ENCODE measurements at places on chromosomes 1 and 21. TPM values are rescaled to one million over a fixed set of nuclear protein-coding genes. Genes with fewer than 3 reads are reported as not detected.

- no peak for DNase-seq
Measured at GRCh38 chr1:116777831-116778830, 23.9 kb downstream of the CD2 start.

- no peak for DNase-seq
Measured at GRCh38 chr1:154553056-154554030, 5.1 kb downstream of the UBE2Q1 start.

GRCh38 chr1:49356594-49356993 is 579.9 kb upstream of the BEND5 start:
- no peak for DNase-seq

GRCh38 chr1:243791586-243792267 is 58.3 kb downstream of the AKT3 start:
- DNase-seq, result peak; percentile 52

DNA sequence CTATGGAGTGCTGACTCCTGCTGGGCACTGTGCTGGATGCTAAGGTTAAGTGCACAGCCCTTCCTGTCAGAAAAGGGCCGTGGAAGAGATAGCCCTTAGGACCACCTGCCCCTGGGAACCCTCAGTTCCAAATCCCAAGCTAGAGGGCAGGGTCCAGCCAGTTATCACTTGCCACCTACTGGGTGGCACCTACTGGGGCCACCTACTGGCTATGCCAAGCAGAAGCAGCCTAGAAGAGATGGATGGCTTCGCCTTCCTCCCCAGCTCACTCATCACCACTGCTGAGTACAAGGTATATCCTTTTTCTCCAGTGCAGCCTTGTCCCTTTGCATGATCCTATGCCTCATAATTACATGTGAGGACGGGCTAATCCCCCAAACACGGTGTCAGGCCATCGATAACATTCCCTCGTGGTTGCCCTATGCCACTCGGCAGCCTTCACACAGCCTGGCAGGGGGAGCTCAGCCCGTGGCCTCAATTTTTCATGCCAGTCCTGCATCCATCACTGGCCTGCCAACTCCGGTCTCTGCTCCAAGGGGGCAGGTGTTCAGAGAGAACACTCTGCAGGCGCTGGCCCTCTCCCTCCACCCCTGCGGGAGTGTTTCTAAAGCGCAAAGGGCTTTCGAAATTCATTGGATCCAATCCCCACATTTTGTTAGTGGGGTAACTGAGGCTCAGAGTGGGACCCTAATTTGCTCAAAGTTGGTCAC is 49.0 kb downstream of the SYT2 start:
- peak; percentile 97 for DNase-seq

DNA sequence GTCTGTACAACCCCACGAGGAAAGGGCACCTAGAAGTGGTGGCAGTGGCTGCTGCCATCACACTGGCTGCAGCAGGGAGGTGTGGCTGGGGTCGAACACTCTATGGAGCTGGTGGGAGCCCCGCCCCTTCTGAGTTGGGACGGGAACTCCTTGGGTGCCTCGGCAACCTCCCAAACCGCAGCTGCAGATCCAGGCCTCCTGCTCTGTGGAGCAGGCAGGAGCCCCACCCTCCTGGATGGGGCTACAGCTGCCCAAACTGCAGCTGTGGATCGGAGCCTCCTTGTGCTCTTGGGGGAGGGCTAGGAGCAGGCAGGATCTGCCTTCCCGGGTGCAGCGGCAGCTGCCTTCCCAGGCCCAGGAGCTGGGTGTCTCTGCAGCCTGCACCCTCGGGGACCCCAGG is 38.9 kb upstream of the TARDBP start:
- DNase-seq, result no peak

DNA sequence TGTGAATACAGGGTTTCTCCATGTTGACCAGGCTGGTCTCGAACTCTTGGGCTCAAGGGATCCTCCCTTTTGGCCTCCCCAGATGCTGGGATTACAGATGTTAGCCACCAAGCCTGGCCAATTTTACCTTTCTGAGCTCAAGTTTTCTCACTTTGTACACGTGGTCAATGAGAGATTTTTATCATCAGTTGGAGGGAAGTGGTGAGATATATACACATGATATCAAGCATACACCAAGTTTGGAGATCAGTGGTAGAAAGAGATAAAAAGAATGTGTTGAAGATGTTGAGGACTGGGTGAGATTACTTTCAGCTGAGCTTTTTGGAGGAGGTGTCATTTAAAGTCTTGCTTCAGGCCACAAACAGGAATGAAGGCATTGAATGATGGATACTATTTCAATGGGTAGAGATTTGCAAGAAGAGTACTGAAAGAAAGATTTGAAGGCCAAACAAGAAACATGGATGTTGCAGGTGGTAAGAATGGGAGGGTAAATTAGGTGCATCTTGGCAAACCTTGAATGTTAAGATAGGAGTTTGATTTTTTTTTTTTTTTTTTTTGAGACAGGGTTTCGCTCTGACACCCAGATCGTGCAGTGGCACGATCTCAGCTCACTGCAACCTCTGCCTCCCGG is 3.0 kb upstream of the SESN2 start:
- no peak for DNase-seq

GRCh38 chr21:26788790-26789189 is 56.4 kb downstream of the ADAMTS1 start:
- DNase-seq, result no peak

GRCh38 chr1:99218572-99218971 is 45.7 kb upstream of the PLPPR4 start:
- no peak for DNase-seq

DNA sequence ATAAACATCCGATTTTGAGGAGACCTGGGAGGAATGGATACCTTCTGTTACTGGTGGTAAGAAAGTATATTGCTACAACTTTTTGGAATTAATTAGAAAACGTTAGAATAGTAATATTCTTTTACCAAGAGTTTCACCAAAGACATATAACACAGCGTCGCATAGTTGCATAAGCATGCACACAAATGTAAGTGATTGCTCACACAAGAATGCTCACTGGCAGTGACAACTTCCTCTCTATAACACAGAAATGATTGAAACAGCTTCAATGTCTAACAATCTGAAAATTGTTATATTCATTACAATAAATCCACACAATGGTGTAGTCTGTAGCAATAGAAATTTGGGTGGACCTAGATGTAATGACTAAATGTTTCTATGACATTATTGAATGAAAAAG is 998.6 kb downstream of the TTLL7 start:
- no peak for DNase-seq

DNA sequence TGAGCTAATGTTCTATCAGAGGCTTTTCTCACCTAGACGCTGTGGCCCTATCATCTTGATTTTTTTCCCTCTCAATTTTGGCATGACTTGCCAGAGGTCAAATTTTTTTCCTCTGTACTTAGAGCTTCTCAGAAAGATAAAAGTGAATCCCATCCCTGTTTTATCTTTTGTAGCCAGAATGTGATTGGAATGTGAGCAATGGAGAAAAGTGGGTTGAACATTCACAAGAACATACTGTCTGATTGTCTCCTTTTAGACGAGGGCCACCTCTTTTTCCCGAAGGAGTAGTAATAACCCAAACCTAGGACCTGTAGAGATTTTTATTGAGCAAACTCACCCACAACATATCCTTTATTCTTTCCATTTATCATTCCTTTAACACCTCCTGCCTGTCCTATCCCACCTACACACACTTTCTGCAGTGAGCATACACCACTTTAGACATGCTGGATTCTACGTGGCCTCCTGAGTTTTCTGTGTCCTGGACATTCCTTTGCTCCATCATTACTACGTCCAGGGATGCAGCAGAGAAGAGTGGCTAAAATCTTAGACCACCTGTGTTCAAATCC is 15.9 kb downstream of the S100A10 start:
- DNase-seq, result no peak

GRCh38 chr1:111110197-111110899 is 29.5 kb downstream of the DRAM2 start:
- DNase-seq, result no peak

DNA sequence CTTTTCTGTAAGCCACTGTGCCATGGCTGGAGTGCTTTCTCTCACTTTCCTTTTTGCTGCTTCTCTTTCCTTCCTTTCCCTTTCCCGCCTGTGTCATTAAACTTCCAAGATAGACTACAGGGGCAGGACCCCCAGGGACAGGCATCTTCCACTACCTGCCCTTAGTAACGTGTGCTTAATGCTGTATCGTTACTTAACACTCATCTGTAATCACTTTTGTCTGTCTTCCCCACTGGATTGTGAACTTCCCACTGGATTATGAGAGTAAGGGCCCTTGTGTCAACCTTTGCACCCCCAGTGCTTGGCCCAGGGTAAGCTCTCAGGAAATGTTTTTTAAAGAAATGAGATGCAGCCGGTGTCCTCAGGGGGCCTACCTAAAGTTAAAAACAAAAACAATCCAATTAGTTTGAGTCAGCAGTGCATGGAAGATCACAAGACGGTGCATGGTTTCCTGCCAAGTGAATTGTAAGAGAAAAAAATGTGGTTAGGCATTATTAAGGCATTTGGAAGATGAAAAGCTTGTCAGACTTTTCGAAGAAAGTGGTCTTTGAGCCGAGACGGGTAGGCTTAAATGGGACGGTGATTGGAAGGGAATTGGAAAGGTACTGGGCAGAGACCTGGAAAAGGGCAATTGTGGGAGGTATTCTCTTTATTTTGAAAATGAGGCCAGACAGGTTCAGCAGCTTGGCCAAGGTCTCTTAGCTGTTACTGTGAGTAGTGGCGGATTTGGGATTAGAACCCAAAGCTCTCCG is 958 bp downstream of the LYPLAL1 start:
- peak; percentile 43 for DNase-seq

DNA sequence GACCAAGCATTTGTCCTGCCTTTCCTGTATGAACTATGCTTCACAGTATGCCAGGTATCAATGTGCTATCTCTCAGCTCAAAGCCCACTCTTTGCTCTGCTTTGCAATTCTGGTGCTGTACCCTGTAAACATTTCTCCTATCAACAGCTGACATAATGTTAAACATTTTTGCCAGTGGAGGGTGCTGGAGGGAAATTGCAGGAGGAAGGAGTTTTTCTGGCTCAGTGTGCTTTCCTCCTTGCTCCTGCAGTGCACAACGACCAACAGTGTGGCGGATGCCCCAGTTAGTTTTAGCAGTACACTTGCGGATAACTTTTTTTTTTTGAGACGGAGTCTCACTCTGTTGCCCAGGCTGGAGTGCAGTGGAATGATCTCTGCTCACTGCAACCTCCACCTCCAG is 67.1 kb upstream of the PTGFRN start:
- no peak for DNase-seq

GRCh38 chr1:81999364-81999763 is 198.6 kb downstream of the ADGRL2 start:
- no peak for DNase-seq

- DNase-seq, result no peak
Measured at GRCh38 chr21:41220208-41220733, 52.3 kb downstream of the BACE2 start.

GRCh38 chr1:10696977-10697376 is 99.5 kb downstream of the CASZ1 start:
- no peak for DNase-seq

GRCh38 chr1:22915816-22916470 is 56.7 kb downstream of the LACTBL1 start:
- peak; percentile 42 for DNase-seq

GRCh38 chr1:2052756-2053155 is 2.5 kb downstream of the PRKCZ start:
- DNase-seq, result no peak

DNA sequence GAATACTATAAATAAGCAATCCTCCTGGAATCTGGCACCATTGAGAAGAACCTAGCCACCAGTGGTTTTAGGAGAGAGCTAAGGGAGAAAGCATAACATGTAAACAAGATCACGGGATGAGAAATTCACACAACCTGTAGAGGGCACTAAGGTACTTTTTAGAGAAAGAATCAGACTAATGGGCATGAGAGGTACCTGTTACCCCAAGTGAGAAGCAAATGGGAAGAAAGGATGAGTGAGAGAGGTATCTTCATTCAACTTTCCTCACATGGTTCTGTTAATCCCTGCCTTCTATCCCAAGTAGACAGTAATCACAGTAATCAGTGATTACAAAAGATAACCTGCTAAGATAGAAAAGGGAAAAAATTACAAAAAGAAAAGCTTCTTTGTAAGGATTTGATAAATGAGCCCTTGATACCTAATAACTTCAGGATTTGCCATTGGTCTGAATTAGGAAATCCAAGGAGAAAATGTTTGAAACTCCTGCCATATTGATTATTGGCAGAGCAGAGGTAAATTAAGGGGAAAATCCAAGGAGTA is 251.1 kb upstream of the ADGRL2 start:
- peak; percentile 4 for DNase-seq

DNA sequence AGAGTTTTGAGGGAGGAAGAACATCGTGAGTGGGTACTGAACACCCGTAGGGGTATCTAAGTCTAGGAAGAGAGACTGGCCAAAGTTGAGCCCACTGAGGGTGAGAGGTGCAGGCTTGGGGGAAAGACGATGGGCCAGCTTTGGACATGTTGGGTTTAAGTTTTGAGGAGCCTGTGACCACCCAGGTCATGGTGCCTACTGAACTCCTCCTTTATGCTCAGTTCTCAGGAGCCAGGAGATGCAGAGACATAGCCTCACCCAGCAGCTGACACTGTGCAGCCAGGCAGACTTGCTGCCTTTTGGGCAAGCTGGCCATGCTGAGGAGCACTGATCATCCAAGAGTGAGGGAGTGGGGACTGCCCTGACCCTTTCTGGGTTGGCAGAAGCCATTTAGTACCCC is 72.3 kb downstream of the TNR start:
- no peak for DNase-seq

DNA sequence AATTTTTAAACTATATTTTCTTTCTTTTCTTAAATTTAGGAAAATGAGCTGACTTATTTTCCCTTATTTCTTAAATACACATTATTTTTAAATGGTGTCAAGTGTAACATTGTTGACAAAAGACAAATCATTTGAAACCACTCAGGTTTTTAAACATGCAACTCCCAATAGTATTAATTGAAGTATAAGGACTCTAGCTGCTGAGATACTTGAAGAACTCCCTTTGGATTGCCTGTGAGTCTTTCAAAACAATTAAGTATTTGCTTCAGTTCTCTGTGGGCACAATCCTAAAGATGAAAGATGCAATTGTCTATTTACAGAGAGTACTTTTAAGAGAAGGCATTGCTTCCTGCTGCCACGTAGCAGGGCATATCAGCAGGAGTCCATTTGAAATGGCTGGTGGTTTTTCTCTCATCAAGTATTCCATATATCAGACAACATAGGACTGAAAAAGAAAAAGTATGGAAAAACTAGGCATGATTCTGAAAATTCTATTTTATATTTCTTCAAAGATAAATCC is 373.4 kb downstream of the NEGR1 start:
- peak; percentile 26 for DNase-seq

IGSF5 gene
- 0.51 TPM for total RNA-seq

CELSR2 gene
- total RNA-seq, result 5.0 TPM

KRTAP21-2 gene
- not detected for total RNA-seq

FCRL1 gene
- total RNA-seq, result not detected

PUSL1 gene
- 66.7 TPM for total RNA-seq

ERO1B gene
- 6.3 TPM for total RNA-seq

FMO5 gene
- total RNA-seq, result 1.2 TPM

NPHS2 gene
- total RNA-seq, result not detected

OR2T29 gene
- total RNA-seq, result not detected

TNFRSF14 gene
- total RNA-seq, result 7.4 TPM

VWA5B1 gene
- not detected for total RNA-seq

IFNLR1 gene
- total RNA-seq, result 0.62 TPM

RAVER2 gene
- total RNA-seq, result 20.5 TPM

CDCA8 gene
- 20.3 TPM for total RNA-seq

GUCA2A gene
- total RNA-seq, result not detected

SIPA1L2 gene
- total RNA-seq, result not detected

NUP210L gene
- total RNA-seq, result not detected

OR2T2 gene
- total RNA-seq, result not detected

BARHL2 gene
- total RNA-seq, result 0.07 TPM

NEXN gene
- total RNA-seq, result 3.3 TPM

FCRL4 gene
- not detected for total RNA-seq

TAS1R1 gene
- not detected for total RNA-seq

CLDN14 gene
- not detected for total RNA-seq

KCNJ9 gene
- not detected for total RNA-seq

CAMK2N1 gene
- total RNA-seq, result not detected
